ENCODE measurements at places on chromosomes 3 and 15.

DNA sequence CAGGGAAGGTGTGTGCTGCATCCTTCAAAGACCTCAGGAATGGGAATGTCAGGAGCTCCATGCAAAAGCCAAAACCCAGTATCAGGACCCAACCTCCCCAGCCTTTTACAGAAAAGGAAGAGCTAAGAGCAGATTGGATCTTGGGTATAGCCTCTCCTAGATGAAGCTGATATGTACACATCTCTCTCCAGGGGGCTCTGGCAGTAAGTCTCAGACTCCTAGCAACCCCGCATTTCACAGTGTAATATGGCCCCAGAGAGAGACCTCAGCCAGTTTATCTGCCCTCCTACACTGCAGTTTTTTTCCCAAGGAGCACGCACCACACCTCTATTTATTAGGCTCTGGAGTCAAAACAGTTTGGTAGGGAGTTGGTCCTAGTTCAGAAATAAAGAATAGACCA is 88.2 kb downstream of the RBPMS2 start:
- no peak for DNase-seq

GRCh38 chr15:26294059-26294689 is 431.0 kb upstream of the ATP10A start:
- no peak for DNase-seq

DNA sequence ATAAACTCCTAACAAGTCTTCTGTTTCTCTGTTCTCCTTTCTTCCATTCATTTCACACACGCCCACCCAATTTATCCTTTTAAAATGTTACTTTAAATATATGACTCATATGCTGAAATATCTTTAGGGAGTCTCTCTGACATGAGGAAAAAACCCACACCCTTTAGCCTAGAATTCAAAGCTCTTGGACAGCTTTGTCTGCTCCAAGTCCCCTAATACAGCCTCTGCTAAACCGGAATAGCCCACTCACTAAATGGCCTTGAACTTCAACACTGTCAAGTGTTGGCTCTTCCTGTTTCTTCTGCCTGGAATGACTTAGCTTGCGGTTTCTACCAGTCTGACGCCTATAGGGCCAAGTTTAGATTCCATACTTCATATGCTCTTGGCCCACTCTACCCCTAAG is 3.3 kb upstream of the CD96 start:
- no peak for DNase-seq

- DNase-seq = no peak
Measured at GRCh38 chr3:13316603-13317002, 103.5 kb downstream of the NUP210 start.

DNA sequence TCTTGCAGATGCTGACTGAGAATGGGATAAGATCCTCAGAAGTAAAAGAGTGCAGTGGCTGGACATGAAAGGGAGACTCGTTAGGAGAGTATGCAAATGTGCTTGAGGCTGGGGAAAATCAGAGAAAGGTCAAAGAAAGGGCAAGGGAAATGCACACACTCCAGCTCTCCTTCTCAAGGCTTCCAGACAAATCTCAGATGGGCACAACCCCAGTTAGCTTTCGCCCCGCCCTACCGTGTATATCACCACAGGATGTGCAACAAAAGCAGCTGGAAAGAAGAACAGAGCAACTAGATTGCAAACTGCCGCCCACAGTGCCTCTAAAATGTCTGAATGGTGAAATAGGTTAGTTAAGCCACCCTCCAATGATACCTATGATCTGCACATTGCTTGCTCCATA is 63.9 kb downstream of the CERS3 start:
- no peak for DNase-seq

- DNase-seq = no peak
Measured at GRCh38 chr3:20080956-20081554, 40.8 kb downstream of the KAT2B start.

GRCh38 chr15:61169904-61170695 is 59.0 kb downstream of the RORA start:
- no peak for DNase-seq

- DNase-seq = no peak
Measured at GRCh38 chr3:97884586-97885123, 62.8 kb downstream of the CRYBG3 start.

DNA sequence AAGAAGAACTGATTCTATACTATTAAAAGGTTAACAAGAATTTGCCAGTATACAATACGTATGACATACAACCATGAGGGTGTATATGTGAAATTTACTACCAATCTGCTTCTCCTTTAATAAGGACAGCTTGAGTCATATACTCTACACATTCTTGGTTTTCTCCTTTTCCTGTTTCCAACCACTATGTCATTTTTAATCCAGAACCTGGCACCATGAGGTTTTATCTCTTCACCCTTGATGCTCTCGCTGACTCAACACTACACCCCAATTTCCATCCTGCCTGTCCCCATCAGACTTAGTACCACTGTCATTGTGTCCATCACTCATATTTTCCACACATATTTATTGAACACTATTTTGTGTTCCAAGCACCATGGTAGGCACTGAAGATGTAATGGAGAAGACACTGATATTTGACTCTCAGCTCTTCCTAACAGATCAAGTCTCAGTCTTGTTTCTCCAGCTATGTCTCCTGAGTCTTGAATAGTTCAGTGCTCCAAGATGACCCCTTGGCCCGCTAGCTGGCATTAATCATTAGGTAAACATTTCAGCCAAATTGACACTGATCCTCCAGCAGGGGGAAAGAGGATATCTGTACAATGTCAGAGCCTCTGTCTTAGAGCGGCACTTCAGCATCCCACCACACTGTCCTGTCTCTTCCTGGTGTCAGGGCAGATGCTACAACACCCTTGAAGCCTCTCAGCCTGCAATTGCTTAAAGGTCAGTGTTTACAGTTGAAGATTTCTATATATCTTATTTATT is 11.2 kb upstream of the COL8A1 start:
- no peak for DNase-seq

DNA sequence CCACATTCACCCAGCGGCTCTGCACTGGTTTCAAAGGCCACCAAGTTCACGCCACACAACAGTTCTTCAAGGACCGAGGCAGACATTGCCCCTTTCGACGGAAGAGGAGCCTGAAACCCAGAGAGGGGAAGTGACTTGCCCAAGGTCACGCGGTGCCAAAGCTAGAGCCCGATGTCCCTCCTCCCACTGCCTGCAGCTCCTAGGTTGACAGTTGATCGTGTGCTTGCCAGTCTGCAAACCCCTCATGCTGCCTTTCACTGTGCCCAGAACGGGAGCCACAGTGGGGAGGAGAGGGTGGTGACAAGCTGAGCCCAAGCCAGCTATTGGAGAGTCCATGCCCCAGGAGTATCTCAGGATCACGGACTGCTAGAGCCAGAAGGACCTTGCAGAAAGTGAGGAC is 230.9 kb downstream of the XXYLT1 start:
- peak; percentile 13 for DNase-seq

DNA sequence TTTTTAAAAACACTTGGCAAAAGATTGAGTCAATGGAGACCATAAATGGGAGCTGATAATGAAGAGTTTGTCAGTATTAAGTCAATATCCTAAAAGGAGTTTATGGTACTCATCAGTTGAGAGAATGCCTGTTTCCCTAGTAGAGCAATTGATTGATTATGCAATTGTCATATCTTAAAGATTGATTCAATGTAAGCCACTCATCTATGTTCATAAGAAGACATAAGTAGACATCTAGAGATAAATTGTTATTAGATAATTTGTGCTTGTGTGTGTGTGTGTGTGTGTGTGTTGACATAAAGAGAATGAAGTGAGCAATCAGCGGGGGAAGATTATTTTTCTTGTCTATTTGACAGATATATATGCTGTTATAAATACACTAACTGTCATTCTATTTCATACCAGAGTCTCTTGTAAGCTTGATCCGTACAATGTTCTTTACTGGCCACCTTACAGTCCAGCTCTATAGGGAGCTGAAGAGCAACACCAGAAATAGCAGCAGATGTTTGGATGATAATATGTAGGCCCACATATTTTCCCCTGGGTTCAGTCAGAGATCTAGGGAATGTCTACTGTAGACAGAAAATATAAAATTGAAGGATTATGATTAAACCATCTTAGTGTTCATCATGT is 848.6 kb upstream of the EPHA6 start:
- DNase-seq = no peak

- no peak for DNase-seq
Measured at GRCh38 chr3:9690451-9691450, 12.9 kb upstream of the CPNE9 start.

DNA sequence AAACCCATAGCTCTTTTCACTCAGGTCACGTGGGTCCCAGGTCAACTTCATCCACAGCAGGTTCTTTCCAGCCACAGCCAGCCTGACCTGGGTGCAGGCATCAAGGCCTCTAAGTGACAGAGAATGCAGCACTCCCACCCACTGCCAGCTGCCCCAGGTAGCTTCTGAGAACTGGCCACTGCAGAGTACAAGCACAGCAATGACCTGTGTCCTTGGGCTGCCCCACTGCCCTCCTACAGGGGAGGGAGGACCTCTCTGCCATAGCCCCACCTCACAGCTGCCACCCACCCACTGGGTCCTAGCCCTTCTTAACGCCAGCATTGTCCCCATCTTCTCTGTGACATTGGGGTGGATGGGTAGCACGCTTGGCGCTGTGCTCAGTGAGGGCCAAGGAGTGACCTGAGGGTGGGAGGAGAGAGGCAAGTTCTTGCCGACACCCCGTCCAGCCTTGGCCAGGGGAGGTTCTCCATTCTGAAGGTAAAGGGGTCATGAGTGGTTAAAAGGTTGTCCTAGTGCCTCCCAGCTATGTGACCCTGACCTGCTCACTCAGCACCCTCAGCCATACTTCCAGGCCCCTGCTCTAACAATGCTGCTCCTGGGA is 12.4 kb downstream of the CISH start:
- DNase-seq = no peak

- no peak for DNase-seq
Measured at GRCh38 chr3:79015854-79016253, 751.9 kb downstream of the ROBO1 start.

DNA sequence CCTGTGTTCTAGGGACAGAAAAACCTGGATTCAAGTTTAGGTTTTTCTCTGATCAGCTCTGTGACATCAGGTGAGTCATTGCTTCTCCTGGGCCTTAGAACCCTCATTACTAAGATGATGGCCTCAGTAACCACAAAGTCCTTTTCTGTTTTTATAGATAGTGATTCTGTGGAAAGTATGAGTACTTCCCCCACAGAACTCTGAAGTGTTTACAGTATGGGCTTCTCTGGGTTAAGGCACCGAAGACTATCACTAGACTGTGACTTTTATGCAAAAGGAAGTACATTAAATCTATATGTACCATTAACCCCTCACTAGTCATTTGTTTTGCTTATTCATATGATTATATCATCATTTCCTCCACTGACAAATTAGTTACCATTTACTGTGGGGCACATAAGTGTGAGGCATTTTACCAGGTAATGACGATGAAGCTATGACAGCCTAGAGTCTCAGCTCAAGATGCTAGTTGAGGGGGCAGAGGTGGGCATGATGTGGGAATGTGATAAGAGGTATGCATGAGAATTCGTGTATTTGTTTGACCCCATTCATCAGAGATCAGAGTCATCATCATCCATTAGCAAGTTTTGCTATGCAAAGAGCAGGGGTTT is 15.0 kb upstream of the RORA start:
- DNase-seq = no peak

DNA sequence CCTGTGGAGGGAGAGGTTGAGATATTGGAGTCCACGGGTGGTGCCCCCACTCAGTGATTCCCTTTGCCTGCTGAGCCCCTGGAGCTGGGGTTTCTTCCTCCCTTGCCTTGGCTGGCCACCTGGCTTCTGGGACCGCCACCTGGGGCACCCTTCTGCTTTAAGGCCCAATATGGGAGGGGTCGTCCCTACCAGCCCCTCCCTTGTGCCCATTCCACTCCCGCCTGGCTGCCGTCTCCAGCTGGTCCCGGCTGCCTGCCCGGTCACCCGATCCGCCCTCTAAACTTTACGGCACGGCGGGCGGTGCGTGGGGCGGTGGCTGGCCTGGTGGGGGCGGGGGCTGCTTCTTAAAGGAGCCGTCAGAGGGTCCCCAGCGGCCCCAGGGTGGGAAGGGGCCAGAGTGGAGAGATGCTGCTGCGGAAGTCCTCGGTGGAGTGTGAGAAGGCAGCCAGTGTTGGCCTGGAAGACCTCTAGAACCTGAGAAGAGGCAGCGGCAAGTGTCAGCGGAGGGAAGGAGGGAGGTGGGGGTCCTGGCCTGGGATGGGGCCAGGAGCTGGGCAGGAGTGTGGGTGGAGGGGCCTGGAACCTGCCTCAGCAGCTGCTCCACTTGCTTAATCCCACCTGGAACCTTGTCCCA is 1.6 kb upstream of the SEMA3B start:
- DNase-seq = peak; percentile 71

- DNase-seq = no peak
Measured at GRCh38 chr15:88635318-88635717, 3.5 kb upstream of the ISG20 start.

- DNase-seq = no peak
Measured at GRCh38 chr3:14323401-14324223, 78.8 kb upstream of the SLC6A6 start.

- DNase-seq = no peak
Measured at GRCh38 chr3:110900576-110900975, 171.0 kb upstream of the NECTIN3 start.

GRCh38 chr3:33699275-33699674 is 18.8 kb downstream of the CLASP2 start:
- no peak for DNase-seq

DNA sequence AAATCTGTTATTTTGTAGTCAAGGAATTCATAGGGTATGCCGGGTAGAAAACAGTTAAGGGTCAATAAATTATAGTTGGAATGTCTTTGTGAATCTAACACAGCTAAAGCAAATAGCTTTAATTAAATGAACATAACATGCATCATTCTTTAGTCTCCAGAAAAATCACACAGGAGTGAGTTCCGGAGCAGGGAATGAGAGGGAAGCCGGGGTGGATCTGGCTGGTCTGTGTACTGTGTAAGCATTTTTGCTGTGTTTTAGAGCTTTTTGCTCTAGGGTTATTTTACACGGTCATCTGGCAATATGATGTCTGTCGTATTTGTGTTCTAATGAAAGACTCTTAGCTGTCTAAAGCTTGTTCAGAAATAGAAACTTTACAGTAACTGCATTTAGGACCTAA is 57.5 kb downstream of the MED12L start:
- DNase-seq = no peak

DNA sequence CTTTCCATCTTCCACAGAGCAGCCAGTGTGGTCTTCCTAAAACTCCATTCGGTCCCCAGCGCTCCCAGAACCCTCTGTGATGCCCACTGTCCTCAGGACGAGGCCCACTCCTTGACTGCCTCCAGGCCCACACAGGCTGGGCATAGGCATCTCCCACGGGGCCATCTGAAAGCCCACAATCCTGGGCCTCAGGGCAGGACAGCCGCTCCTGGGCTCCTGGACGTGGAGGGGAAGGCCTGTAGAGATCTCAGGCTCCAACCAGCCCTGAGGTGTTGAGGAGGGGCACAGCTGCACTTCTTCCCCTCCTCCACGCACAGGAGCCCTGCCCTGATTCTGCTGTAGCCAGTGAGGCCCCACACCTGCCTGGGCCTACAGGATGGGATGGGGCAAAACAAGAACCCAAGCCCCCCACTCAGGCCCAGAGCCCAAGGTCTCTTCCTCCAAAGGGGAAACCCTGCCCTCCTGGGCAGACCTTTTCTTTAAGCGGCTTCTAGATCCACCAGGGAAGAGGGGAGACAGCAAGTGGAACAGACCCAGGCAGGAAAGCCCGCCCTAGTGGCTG is 25.9 kb downstream of the SHISA5 start:
- DNase-seq = no peak
